ENCODE measurements at places on chromosomes 11 and 22.

DNA sequence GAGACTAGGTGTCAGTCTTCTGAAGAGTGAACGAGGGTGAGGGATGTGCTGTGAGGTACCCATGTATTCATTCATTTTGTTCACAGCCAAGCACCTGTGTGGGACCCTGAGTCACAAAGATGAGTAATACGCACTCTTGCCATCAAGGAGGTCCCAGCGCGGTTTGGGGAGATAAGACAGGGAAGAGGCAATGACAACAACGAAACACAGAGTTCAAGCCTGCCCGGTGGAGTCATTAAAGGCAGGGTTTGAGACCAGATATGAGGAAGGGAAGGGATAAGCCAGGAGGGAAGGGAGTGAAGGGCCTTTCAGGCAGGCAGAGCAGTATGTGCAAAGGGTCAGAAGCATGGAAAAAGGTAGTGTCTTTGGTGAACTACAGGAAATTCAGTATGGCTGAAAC, 4.6 kb downstream of the DCHS1 start:
- DNase-seq: peak; percentile 38

GRCh38 chr11:48170241-48171233, 46.1 kb upstream of the OR4B1 start:
- no peak for DNase-seq

DNA sequence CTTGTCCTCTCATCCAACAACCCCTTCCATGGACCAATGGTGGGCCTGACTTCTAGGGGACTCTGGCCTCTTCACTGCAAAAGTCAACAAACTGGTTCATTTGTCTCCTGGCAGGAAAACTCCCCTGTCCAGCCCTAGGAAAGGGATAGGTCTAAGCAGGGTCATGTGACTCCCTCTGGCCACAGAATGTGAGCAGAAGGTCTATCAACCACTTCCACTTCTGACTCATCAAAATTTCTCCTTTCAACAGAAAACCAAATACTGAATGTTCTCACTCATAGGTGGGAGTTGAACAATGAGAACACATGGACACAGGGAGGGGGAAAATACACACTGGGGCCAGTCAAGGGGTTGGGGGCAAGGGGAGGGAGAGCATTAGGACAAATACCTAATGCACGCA, 1.3 kb upstream of the ISX start:
- no peak for DNase-seq

DNA sequence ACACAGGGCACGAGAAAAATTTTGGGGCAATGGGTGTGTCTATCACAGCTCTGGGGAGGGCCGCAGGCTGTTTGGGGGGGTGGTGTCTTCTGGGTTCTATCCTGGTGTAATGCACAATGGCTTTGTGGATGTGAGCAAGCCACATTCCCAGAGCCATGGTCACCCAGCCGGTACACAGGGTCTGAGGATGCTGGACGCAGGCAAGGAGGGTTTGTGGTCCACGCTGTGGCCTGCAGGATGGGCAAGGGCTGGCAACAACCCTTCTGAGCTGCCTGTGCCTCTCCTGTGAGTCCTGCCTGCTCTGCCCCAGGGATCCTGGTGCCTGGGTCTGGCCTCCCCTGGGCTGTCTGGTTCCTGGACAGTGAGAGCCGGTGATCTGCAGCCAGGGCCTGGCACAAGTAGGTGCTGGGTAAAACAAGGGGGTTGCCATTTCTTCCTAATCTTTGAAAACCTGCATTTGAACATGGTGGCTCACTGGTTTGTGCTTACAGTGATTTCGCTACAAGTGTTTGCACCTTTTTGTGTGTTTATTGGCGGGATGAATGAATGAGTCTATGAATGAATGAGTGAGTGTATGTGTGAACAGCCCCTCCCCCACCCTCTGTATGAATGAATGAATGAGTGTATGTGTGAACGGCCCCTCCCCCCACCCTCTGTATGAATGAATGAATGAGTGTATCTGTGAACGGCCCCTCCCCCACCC, 4.4 kb upstream of the MRPL23 start:
- no peak for DNase-seq

- DNase-seq: no peak
Measured at GRCh38 chr22:37640591-37641560, 1.4 kb downstream of the SH3BP1 start.

GRCh38 chr22:41857155-41857859, 24.4 kb downstream of the SREBF2 start:
- DNase-seq: peak; percentile 79

- no peak for DNase-seq
Measured at GRCh38 chr22:45883811-45884170, 93.2 kb downstream of the WNT7B start.

GRCh38 chr22:45210991-45211390, 29.7 kb downstream of the KIAA0930 start:
- no peak for DNase-seq

DNA sequence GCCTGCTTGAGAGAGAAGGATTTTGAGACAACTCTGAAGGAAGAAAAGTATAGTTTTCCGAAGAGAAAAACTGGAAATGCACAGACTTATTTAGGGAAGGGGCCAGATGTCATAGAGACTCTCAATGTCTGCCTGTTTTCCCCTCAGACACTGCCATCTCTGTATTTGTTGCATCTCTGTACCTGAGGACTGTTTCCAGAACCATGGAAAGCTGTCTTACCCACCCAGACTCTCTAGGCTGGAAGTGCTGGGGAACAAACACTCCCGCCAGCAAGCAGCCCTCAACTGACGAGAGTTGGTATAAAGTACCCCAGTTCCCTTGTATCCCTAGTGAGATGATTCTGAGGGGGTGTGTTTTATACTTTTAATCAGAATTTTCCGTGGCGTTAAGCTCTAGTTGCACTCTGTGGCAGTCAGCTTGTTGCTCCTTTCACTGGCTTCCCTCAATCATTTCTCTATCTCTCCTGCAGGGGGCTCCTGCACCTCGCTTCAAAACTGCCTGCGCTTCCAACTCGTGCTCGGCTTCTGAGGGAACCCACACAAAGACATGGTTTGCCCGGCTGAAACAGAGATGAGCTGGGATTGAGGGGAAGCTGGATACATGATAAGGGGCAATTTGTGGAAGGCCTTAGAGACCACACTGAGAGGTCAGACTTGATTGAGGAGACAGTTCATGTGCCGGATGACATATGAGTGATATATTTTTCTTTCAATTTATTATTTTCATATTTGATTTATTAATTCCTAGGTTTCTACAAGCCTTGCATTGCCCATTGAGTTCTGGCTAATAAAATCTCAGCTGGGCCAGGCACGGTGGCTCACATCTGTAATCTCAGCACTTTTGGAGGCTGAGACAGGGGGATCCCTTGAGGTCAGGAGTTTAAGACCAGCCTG, 36.9 kb upstream of the CLPB start:
- peak; percentile 51 for DNase-seq

GRCh38 chr11:67300256-67300755, 3.0 kb upstream of the SSH3 start:
- no peak for DNase-seq

- no peak for DNase-seq
Measured at GRCh38 chr22:39967996-39968972, 8.1 kb downstream of the TMA7B start.

Data from activated T-cell treated with anti-CD3 and anti-CD28 coated beads for 24 hours (primary cell).